Neural crest cell (in vitro differentiated cells): ENCODE measurements at places on chromosomes 16 and 17. TPM values are rescaled to one million over a fixed set of nuclear protein-coding genes. Genes with fewer than 3 reads are reported as not detected.

The COX10 gene
- 19.3 and 21.6 TPM in 2 replicates for total RNA-seq

The FOXL1 gene
- 0.09 and 0.18 TPM in 2 replicates for total RNA-seq

The PVALEF gene
- not detected in 2 replicates for total RNA-seq

The CA7 gene
- not detected in 2 replicates for total RNA-seq

GRCh38 chr16:67017421-67017750 is 11.6 kb upstream of the CBFB start:
- DNase-seq = no peak

- no peak for DNase-seq
These were observed 3.2 kb upstream of the DBNDD1 start for GRCh38 chr16:90022209-90023077.

DNA sequence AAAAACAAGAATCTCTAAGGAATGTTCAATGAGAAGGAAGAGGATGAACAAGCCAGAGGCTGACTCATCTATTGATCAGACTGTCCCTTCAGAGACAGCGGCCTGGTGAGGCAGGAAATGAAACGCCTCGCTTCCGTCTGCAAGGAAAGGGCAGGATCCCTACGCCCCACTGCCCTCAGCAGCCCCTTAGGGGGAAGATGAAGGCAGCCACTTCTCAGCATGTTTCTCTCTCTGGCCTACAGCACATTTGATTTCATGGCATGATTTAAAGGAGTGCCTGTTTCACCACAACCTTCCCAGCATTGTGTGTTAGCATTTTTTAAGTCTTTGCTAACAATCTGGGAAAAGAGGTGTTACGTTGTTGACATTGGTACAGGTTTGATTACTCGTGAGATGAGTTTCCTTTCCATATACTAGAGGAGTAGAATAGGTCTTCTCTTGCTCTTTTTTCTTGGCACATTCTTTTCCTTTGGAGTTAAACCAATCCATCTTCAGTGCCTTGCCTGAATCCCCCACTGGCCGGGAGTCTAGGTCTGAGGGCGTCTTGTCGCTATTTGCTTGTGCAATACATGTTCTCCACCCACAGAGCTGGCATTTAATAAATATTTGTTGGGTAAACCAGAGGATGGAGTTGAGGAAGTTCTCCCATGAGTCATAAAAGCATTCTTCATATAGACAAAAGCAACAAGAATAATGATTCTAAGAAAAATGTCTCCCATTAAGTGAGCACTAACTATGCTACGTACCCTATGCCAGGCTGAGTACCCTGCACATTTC is 47.4 kb downstream of the RBFOX3 start:
- no peak for DNase-seq

DNA sequence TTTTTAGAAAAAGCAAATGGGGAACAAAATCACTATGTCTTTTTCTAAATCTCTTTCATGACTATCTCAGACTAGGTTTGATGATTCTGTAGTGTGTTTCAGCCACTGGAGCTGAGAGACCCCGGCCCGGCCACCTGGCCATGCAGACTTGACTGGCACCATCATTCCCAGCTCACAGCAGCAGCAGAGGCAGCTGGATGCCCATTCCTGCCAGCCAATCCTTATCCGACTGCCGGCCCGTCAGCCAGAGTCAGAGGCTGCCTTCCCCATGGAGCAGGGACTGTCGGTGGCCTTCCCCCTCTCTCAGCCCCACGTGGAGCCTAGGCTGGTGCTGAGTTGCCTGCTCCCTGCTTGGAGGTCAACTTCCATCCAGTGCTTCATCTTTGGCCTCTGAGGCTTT is 56.0 kb upstream of the WSB1 start:
- DNase-seq = no peak

- DNase-seq = peak; percentile 42
These were observed 19.7 kb upstream of the LRRC37A3 start for GRCh38 chr17:64938925-64939474.

DNA sequence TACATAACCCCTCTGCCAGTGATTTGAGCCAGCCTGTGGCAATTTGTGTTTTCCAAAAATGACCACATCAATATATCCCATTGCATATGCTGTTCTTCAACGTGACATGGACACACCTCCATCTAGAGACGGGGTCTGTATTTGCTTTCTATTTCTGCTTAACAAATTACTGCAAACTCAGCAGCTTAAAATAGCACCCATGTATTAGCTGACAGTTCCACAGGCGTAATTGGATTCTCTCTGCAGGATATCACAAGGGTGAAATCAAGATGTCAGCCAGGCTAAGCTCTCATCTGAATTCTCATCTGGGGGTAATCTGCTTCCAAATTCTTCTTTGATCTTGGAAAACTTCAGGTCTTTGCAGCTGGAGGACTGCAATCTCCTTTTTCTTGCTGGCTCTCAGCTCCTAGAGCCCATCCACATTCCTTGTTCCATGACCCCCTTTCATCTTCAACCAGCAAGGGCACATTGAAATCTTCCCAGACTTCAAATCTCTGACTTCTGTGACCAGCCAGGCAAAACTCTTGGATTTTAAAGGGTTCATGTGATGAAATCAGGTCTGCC is 8.2 kb downstream of the KRT9 start:
- DNase-seq = no peak
